Activated CD4-positive, alpha-beta T cell treated with anti-CD3 and anti-CD28 coated beads for 24 hours (primary cell): ENCODE measurements at places on chromosomes 6 and 20.

GRCh38 chr6:79236711-79237110, 2.2 kb upstream of the HMGN3 start:
- DNase-seq, result no peak

- DNase-seq, result no peak
These were observed 19.7 kb upstream of the DEFB115 start for GRCh38 chr20:31237763-31238162.

DNA sequence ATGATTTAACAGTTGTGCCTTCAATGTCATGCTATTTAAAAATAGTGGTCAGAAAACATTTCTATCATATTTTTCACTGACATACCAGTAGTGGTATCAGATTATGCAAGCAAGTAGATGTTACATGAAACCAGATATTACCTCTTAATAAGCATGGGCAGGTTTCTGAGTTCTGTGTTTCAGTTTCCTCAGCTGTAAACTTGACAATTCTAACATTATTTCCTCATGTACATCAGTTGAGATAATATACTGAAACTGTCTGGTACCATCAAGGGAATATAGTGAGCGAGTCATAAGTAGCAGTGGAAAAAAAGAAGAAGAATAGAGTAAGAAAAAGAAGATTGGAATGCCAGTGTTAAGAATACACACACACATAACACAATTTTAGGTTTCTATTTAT, 477.9 kb upstream of the MANEA start:
- DNase-seq, result no peak

DNA sequence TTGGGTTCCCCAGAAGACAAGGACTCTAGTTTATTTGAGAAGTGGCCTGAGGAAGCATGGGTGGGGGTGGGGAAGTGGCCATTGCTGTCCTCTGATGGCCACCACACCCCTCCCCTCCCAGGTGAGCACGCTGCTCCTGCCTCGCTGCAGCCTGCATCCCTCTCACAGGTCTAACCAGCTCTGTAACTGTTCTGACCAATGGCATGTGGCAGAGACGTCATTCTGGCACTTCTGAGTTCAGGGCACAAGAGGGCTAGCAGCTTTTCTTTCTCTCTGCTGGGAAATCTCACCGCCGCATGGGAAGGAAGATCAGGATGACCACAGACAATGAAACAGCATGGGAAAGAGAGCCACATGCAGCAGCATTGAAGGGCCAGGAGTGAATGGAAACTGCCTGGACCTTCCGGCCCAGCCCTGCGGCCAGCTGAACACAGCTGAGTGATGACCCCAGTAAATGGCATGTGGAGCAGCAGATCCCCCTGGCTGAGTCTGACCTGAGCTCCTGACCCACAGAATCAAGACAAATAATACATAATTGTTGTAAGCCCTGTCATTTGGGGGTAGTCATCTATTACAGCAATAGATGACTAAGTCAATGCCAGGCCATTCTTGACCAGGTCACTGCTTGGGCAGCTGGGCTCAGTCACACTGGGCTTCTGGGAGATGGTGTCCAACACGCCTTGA, 179.8 kb downstream of the LINC00237 start:
- no peak for DNase-seq
